ENCODE measurements at places on chromosomes 2 and 18. TPM values are rescaled to one million over a fixed set of nuclear protein-coding genes. Genes with fewer than 3 reads are reported as not detected.
A peak's percentile ranks its signal among the peaks of the same experiment; 100 is the strongest.

LYPD6 gene
- 16.6 TPM for total RNA-seq

DNA sequence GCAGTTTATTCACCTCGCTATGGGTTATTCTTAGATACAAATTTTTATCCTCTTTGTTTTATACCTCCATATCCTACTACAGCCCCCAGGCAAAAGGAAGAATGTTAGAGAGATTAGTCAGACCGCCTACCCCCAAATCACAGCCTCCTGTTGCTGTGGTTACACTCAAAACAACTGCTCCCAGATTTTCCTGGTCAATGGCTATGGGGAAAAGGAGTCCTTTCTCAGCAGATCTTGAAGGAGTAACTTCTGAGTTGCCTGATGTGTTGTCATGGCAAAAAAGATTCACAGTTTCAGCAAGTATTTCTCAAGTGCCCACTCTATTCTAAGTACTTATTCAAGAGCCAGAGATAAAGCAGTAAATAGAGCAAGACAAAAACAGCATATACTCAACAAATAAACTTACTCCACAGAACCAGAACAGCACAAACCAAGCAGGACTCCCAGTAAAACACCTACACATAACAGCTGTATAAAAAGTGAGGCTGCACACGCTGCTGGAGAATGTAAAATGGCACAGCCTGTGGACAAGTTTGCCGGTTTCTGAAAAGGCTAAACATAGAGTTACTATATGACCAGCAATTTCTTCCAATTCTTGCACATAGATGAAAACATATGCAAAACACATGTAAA lies 104.8 kb downstream of the NOL10 start:
- DNase-seq, result peak; percentile 87

ZNF512 gene
- 41.6 TPM for total RNA-seq

SEPTIN2 gene
- 350 TPM for total RNA-seq

DNA sequence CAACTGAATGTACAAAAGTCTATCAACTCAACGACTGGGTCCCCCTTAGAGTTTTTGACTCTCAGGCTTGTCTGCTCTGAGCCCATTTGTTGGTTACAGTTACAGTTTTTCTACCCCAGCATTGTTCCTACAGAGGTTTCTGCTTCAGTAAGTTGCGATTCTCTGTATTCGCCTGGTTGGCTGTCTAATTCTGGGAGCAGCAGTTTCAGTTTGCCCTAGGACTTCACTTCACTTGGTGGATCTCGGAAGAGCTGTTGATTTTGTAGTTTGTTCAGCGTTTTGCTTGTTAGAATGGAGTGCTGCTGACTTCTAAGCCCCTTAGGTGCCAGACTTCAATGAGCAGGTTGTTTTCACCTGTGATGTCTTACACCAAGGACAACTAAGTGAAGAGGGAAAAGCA lies 296.5 kb upstream of the EPAS1 start:
- no peak for DNase-seq

All from LHCN-M2 (cell line).